ENCODE measurements at places on chromosomes 16 and 17.

GRCh38 chr16:75459691-75460090 lies 4.8 kb downstream of the TMEM170A start:
- DNase-seq = no peak

- DNase-seq = no peak
These were observed 4.0 kb downstream of the CA4 start for GRCh38 chr17:60153606-60154390.

DNA sequence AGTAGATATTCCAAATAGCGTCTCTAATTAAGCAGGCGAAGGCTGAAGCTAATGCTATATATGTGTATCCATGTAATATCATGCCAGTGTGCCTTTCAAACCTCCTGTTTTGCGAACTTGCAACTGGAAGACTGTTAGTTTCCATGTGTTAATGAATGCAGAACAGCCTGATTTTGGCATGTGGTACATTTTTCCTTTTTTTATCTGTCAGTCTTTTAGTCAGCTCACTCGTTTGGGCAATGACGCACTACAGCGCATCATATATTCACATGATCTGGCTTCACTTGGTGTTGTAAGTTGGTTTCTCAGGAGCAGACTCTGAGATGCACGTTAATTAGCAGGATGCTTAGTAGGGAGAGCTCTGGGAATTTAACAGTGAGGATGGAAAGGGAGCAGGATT lies 210.4 kb upstream of the CA10 start:
- no peak for DNase-seq

- DNase-seq = no peak
These were observed 194.4 kb downstream of the ANKFN1 start for GRCh38 chr17:56347639-56348038.

DNA sequence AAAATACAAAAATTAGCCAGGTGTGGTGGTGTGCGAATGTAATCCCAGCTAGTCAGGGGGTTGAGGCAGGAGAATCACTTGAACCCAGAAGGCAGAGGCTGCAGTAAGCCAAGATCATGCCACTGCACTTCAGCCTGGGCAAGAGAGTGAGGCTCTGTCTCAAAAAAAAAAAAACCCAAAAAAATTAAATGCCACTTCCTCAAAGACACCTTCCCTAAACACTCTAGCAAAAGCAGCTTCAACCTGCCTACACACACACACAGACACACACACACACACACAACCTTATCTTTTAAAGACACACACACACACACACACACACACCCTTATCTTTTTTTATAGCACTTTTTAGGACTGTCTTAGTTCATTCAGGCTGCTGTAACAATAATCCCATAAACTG lies 201.7 kb upstream of the PSMD7 start:
- no peak for DNase-seq

DNA sequence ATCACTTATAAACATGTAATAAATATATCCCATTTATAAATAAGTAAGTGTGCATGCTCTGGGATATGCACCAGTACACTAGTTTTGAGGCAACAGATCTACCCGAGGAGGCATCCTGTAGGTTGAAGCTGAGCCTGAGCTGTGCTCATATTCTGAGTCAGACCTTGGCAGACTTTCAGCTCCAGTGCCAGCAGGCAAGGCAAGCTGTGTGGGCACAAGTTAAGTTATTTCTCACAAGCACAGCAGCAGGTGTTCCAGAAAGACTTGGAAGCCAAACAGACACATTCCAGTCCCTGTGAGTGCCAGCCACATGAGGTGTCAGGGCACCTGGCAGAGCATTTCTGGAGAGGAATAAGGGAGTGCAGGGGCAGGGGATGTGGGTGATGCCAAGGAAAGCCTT lies 1.3 kb upstream of the CLEC19A start:
- peak; percentile 29 for DNase-seq

GRCh38 chr16:27531186-27531585 lies 18.5 kb downstream of the GTF3C1 start:
- no peak for DNase-seq

DNA sequence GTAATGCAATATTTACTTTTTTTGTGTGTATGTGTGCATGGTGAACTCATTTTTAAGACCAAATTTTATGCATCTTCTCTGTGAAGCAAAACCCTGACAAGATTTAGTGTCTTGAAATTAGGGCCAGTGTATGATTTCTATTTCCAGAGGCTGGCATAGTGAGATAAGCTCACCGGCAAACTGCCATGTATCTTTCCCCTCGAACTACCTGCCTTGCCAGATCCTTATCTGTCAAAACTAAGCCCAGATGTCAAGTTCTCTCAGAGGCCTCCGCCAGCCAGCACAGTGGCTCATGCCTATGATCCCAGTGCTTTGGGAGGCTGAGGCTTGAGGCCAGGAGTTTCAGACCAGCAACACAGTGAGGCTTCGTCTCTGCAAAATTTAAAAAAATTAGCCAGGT lies 10.0 kb downstream of the USP32 start:
- DNase-seq = no peak
